ENCODE measurements at places on chromosomes 4 and X.
A peak's percentile ranks its signal among the peaks of the same experiment; 100 is the strongest.

GRCh38 chrX:39802354-39802753, 295.4 kb downstream of the BCOR start:
- DNase-seq: no peak

GRCh38 chr4:145909281-145909715, 29.3 kb downstream of the ZNF827 start:
- DNase-seq: no peak

GRCh38 chr4:156725257-156725656, 246.3 kb downstream of the PDGFC start:
- no peak for DNase-seq

GRCh38 chr4:24551492-24552289, 32.7 kb downstream of the DHX15 start:
- no peak for DNase-seq

DNA sequence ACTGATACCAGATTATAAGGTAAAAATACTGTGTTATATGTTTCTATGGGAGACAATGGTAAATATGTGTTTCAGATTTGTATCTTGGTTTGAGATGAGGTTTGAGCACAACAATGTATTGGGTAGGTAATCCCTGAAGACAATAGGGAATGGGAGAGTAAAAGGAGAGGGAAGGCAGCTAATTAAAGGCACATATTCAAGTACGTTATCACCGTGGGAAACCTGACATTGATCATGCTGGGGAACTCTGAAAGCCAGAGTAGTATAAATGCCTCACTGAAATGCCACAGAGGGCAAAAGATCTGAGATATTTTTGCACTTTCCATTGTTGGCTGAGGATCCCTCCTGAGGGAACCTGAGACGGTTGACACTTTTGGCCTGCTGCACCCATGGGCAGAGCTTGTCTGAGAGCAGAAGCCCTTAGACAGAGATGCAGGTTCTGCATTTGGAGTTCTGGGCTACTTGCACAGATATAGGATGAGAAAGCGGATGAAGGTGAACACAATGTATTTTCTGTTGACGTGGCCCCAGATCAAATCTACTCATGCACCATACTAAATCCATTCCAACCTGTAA, 506.7 kb downstream of the PCDH18 start:
- DNase-seq: no peak

GRCh38 chr4:81523672-81524327, 52.1 kb upstream of the RASGEF1B start:
- no peak for DNase-seq

GRCh38 chr4:26215725-26216124, 105.1 kb upstream of the RBPJ start:
- DNase-seq: no peak

- DNase-seq: no peak
These were observed 133.7 kb upstream of the NDP start for GRCh38 chrX:44106864-44107263.

DNA sequence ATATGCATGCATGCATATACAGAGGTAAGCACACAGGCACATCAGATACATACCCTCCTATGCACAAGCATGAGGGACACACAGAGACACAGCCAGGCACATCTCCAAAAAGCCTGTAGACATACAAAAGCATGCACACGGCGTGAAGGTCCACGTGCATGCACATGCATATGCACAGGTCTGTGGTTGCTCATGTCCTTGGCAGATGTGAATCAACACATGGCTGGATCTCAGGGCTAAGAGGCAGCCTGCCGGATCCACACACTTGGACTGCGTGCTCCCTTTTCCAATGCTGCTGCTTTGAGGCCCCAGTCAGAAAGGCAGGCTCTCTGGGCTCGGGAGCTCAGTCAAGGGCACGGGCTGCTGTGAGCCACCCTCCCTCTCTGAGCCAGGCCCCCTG, 3.6 kb downstream of the STARD8 start:
- no peak for DNase-seq

DNA sequence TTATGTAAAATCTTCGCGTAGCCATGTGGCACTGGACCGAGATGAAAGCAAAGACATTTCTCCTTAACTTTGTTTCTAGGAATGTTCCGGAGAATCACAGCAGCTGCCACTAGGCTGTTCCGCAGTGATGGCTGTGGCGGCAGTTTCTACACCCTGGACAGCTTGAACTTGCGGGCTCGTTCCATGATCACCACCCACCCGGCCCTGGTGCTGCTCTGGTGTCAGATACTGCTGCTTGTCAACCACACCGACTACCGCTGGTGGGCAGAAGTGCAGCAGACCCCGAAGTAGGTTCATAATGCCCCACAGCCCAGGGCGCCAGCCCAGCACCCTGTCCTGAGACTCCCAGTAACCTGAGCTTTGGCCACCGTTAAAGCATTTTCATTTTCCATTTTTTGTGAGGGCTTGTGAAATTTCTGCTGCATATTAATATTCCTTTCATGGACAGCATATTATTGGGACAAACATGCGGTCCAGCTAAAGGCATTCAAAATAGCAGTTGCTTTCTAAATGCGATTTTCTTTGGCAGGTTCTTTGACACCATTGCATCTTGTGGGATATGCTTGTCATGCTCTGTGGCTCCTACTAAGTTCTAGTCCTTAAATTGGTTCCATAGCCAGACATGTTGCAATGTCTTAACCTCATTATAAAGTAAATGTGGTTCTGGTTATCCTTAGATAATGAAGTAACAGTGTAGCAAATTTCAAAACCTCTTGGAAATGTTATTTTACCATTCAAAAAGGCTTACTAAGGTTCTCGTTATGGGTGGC, 49.1 kb upstream of the MSANTD1 start:
- no peak for DNase-seq

DNA sequence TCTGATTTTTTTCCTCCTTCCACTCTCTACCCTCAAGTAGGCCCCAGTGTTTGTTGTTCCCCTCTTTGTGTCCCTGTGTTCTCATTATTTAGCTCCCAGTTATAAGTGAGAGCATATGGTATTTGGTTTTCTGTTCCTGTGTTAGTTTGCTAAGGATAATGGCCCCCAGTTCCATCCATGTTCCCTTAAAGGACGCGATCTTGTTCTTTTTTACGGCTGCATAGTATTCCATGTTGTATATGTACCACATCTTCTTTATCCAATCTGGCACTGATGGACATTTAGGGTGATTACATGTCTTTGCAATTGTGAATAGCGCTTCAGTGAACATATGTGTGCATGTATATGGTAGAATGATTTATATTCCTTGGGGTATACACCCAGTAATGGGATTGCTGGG, 54.5 kb upstream of the BTC start:
- no peak for DNase-seq

- DNase-seq: no peak
These were observed 60.0 kb downstream of the MAP7D2 start for GRCh38 chrX:20056704-20057103.

- DNase-seq: no peak
These were observed 71.3 kb upstream of the KIT start for GRCh38 chr4:54586320-54586955.

GRCh38 chr4:8532245-8532781, 47.9 kb upstream of the GPR78 start:
- no peak for DNase-seq

GRCh38 chr4:55675196-55675793, 39.2 kb upstream of the NMU start:
- no peak for DNase-seq

DNA sequence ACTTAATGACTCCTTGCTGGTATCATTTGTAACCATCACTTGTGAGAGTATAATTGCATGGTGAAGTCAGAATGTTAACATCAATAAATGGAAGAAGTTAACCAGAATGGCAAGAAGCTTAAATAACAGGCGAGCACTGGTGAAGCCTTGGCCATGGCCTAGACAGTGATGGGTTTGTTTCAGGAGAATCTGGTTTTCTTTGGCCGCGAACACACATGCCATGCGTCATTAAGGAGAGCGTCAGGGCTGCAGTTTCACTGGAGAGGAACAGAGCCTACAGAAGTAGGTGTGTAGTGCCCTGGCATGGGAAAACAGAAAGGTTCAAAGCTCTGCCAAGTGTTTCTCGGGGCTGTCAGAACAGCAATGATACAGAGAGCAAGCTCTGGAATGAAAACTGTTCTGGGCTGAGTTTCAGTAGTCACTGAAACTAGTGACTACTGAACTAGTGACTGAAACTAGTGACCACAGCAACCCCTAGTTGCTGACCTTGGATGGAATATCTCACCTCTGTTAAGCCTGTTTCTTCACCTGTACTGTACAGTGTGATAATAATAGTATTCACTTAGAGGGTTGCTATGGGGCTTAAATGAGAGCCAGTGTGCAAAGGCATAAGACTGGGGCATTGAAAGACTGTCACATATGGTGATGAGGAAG, 93.8 kb downstream of the C4orf51 start:
- no peak for DNase-seq

- DNase-seq: no peak
These were observed 79.5 kb downstream of the RASGEF1B start for GRCh38 chr4:81392164-81392563.

DNA sequence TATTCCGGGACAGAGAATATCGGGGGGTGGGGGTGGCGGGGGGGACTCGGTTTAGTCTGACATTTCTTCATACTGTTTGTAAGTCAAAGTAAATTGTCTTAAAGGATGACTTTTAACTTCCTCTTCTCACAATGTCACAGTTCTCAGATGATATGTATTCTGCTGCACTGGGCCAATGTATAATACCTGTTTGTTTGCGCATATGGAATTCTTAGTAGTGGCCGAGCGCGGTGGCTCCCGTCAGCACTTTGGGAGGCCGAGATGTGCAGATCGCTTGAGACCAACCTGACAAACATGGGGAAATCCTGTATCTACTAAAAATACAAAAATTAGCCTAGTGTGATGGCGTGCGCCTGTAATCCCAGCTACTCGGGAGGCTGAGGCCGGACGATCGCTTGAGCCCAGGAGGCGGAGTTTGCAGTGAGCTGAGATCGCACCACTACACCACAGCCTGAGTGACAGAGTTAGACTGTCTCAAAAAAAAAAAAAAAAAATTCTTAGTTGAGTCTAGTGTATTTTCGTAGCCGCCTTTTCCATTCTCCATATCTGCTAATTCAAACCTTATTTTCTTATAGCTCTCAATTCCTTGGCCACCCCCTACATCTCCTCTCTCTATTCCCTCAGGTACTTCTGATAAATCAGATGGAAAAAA, 851 bp downstream of the POLR2B start:
- peak; percentile 40 for DNase-seq

DNA sequence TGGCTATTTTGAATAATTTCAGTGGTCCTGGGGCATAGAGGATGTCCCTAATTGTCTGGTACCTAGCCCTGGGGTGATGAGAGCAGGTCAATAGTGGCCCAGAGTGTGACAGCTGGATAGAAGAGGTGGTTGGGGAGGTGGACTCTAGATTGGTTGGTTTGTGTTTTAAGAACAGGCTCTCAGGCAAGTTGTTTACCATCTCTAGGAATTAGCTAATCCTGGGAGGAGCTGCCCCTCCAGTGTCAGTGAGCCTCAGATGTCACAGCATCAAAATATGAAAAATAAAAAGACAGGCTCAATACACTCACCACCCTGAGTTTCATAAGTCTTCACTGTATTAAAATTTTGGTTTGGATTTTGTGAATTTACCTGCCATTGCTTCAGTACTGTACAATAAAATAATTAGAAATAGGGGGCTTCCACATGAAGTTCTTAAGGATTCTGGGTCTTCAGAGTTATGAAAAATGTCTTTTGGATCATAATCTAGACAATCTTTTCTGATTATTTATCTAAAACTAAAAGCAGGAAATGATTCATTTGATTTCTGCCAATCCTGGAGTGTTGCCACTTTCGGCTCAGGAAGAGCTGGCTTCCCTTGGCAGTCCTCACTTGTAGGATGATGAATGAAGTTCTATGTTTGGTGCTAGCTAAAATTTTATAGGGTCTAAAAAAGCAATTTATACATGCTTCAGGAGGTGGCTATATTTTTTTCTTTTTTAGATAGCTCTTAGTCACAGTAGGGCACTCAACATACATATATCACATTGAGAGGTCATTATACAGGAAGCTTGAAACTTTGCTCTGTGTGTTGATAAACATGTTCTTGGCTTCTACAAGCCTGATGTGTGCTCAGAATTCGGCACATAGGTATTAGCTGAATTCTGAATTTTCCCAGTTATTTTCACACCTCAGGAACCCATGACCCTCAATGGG, 395.1 kb downstream of the RAB28 start:
- no peak for DNase-seq

DNA sequence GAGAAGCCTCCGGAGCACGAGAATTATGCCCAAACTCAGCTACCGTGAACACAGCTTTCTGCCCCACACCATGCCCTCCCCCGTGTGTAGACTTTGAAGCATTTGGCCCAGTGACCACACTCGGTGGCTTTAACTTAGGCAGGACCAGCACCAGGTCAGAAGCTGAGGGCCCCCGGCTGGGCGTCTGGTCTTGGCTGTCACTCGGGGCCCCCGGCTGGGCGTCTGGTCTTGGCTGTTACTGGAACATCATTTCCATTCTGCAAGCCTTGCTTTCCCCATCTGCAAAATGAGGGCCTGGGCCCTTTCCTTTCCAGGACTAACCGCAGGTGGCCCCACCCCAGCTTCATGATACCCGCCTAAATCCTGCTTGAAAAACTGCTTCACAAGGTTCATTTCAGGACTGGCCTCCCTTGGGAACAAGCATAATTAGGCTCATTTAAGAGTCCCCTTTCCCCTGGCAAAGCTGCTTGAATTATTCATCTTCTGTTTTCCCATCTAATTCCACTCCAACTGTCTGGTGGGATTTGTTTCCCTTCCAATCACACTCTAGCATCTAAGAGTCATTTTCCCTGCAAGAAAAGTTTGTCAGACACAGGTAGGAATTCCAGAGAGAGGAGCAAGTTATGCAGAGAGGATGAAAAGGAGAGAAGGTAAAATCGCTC, 82.5 kb downstream of the WFS1 start:
- no peak for DNase-seq

DNA sequence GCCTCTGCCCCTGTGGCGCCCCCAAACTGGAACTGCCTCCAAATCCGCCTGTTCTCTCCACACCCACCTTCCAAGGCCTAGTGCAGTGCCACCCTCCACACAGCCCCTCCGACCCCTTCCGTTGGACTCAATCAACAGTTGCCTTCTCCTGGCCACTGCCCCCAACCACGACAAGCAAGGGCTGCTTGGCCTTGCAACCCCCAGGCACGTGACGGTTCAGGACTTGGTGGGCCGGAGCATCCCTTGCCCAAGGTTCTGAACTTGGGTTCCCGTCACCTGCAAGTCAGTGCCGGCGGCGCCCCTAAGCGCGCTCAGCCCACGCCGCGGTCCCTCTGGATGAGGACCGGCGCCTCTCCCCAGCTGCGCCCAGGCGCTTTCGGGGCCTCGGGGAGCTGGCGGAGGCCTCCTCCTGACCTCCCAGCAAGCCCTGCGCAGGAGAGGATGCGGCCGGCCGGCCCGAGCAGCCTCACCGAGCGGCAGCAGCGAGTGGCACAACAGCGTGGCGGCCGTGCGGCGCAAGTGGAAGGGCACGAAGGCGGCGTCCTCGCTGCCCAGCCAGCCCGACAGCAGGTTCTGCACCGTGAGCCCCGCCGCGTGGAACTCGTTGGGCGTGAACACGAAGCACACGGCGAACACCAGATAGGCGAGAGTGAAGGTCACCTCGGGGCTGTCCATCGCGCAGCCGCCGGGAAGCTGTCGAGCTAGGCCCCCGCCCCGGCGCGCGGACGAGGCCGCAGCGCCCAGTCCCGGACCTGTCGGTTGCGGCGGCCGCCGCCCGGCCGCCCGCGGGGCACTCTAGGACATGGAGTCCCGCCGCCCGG, 750 bp downstream of the TMEM129 start:
- peak; percentile 52 for DNase-seq

- no peak for DNase-seq
These were observed 60.9 kb downstream of the BMP15 start for GRCh38 chrX:50971395-50971794.

- DNase-seq: no peak
These were observed 305.4 kb downstream of the MAPK10 start for GRCh38 chr4:86054286-86055032.

GRCh38 chr4:1375051-1375721, 28.2 kb downstream of the UVSSA start:
- no peak for DNase-seq
